ENCODE measurements at places on chromosomes 16 and 17.

DNA sequence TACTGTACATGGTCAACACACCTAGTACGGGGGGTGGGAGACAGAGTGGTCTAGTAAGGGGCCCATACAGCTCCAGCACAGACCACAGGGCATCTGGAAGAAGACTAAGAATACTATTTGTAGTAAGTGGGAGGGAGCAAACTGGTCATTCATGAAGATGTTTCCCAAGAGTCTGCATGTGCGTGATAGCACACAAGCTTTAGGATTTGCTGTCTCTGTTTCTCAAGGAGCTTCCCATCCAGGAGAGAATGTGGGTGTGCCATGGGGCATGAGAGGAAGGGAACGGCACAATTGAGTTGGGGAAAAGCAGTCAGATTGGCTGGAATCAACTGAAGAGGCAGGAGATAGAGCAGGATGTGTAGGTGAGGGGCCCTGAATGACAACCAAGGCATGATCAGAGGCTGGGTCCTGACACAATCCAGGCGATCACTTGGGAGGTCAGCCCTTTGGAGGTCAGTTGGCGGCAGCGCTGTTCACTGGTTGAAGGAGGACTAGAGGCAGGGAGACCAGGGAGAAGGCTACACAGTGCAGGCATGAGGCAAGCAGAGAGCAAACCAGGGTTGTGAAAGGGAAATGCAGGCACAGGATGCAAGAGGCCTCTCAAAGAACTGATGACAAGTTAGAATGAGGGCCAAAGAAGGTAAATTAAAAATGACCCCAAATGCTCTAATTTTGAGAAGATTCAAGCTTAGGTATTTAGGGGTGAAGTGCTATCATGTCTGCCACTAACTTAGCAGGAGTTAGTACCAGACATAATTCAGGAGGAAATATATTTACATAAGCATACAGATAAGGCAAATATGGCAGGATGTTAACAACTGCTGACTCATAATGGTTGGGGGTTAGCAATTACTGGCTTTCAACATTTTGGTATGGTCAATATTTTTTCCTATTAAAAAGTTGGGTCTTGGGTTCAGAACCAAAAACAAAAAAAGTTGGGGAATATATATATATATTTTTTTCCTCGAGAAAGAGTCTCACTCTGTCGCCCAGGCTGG is 10.3 kb downstream of the UBE2O start:
- DNase-seq, result no peak

DNA sequence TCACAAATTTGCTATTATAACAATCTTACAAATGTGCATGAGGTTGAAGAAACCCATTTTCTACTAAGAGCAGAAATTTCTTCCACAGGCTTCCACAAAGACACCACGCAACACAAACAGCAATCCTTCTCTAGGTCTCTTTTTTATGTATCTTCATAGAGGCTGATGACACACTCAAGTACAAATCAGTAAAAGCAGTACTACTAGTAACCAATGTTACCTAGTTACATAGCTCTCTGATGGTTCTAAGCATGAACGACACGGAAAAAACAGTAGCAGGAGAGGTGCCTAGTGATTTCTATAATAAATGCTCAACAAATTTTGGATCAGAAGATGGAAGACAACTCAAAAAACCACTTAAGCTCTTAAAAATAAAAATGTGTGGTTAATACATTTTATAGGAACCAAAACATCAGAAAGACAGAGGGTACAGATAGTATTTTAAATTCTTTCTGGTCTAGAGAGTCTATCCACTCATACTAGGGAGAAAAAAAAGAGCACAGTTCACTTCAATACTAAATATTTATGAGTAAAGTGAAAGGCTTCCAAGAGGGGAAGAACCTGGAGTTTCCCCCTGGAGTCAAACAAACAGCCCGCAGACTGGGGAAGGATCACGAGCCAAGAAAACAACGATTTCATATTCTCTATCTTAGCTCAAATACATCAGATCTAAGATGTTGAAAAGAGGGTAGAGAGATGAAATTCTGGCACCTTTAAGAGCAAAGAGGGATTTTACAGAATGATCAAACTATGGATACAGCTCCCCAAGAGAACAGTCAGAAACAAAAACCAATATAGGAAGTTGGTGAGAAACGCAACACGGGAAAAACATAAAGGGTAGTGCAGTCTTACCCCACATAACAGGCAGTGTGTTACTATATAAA is 40.2 kb downstream of the SMG6 start:
- DNase-seq, result no peak

DNA sequence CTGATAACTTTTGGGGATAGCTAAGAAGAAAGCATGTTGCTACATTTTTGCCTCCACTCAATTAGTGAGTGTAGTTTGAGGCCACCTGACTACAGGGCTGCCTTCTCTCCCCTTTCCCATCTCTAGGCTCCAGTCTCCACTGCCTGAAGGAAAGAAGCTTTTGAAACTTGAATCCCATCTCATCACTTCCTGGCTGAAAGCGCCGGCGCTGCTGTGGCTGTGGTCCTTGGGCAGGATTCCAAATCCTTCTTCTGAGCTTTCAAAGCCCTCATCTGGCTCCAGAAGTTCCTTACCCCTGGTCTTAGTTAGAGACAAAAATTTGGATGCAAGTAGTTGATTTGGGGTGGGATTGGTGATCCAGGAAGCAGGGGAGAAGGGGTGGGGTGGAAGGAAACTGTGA is 119.4 kb downstream of the FOXL1 start:
- peak; percentile 58 for DNase-seq

- DNase-seq, result peak; percentile 69
Observed at GRCh38 chr16:80459331-80459777, 81.4 kb upstream of the DYNLRB2 start.
